ENCODE measurements at places on chromosomes 2 and 18.

GRCh38 chr2:206463685-206464084 is 20.4 kb downstream of the ADAM23 start:
- DNase-seq = no peak

DNA sequence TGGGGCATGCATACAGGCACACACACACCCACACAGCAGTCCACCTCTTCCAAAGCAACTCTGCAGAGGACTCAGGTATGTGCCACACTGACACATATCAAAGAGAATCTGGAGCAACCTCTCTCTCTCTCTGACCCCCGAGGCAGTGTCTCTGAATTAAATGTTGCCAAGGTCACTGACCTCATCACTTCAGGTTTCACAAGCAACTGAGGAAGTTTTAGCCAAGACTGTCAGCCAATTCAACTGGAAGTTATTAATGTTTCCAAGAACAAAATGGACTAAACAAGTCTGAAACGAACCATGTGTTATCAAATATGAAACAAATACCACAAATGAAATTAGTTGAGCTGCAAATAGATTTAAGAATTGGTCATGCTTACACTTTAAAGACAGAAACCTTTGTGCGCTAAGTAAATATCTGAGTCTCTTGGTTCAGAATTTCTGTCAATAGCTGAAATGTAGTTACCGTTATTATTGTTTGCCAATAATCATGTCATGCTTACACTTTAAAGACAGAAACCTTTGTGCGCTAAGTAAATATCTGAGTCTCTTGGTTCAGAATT is 86.1 kb downstream of the SLC25A12 start:
- no peak for DNase-seq

DNA sequence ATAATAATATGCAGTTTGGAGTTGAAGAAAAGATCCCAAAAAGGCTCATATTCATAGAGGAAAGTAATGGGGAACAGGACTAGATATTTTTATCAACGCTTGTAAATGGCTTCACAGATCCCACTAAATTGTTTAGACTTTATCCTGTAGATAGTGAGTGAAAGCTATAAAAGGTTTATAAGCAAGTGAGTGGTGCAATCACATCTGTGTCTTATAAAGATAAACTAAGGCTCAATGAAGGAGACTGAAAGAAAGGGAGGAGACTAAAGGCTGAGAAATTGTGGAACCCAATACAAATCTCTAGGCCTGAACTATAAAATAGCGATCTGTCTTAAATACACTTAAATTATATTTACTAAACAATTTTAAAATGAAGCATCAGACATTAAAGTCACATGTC is 7.7 kb downstream of the SP3 start:
- DNase-seq = no peak

- no peak for DNase-seq
Observed at GRCh38 chr2:196383799-196384198, 212.4 kb upstream of the STK17B start.

DNA sequence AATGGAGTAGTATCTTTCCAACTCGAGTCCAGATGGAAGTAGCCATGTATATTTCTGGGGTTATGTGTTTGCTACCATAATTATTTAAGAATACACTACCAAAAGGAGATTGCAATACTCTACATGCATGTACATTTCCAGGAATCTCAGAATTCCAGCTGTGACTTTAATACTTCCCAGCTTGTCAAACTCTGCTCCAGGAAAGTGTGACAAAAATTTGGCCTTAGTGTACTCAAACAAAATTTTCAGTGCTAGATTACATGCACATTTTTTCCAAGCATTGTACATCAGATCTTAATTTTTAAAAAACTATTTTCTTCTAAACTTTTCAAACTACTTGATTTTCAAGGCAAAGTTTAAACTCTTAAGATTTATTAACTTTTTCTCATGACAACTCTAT is 1791.6 kb downstream of the SUCLG1 start:
- no peak for DNase-seq

- no peak for DNase-seq
Observed at GRCh38 chr2:64548761-64549160, 24.6 kb downstream of the AFTPH start.

DNA sequence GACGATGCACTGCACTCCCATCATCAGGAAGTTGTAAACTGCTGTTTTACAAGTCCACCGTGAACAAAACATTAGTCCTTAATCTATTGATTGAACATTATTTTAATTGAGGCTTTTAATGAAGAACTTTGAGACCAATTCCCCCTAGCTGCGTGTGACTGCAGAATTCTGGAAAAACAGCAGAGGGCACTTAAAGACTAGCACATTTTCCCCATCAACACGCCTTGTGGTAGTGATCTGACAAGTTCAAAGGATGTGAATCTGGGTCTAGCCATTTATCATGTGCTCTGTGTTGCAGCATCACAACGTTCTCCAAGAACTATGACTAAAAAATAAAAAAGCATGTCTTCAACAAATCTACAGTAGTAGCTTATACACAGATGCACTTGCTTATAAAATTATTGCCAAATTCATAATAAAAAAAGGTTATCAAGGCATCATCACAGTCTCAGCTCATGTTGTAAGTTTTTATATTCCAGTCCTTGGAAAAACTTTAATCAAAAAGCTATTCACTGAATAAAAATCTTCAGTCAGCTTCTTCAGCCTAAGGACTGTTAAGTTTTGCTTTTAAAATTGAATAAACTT is 35.8 kb downstream of the SKOR2 start:
- DNase-seq = no peak

GRCh38 chr2:233049194-233049761 is 10.9 kb upstream of the INPP5D start:
- DNase-seq = no peak

- DNase-seq = no peak
Observed at GRCh38 chr2:85016446-85016845, 45.5 kb downstream of the KCMF1 start.

- no peak for DNase-seq
Observed at GRCh38 chr2:75506101-75506697, 54.5 kb downstream of the EVA1A start.

DNA sequence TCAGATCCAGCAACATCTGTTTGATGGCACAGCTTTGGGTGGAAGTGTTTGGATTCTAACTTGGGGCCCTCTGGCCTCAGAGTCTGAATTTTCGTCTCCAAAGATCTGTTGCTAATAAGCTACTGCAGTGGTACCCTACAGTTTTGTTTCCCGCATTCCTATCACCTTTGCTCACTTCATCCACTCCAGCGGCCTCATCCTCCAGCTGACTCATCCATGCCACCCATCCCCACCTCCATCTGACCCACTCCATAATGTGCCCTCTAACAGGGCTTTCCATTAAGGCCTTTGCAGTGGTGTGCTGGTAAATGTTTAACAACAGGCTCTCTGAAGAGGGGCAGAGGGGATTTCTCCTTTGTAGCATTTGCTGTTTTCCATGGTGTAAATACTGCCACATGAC is 225.5 kb downstream of the TGIF1 start:
- DNase-seq = no peak

GRCh38 chr2:108591163-108591562 is 56.9 kb downstream of the LIMS1 start:
- no peak for DNase-seq

GRCh38 chr2:3302751-3303582 is 74.7 kb downstream of the EIPR1 start:
- no peak for DNase-seq

GRCh38 chr2:33160191-33160590 is 213.4 kb downstream of the LTBP1 start:
- DNase-seq = no peak

GRCh38 chr2:18516112-18516511 is 44.3 kb downstream of the RDH14 start:
- no peak for DNase-seq

DNA sequence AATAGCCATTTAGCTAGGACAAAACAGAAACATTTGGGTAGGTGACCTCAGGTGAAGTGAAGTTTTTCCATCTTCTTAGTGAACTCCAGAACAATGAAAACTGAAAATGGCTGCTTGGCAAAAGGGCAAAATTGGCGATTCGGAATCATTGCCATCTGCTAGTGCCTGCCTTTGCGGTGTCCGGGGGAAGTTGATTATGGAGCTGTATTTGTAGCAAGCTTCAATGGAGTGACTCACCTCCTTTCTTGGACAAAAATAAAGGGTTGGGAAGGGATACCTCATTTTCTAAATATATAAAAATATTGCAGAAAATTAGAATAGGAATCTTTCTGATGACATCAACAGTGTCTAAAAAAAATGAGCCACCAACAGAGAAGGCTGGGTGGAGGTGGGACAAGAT is 460.5 kb downstream of the TGIF1 start:
- DNase-seq = no peak

- DNase-seq = no peak
Observed at GRCh38 chr2:110998311-110998710, 122.4 kb upstream of the BCL2L11 start.

GRCh38 chr2:15122915-15123314 is 438.2 kb downstream of the NBAS start:
- no peak for DNase-seq

- DNase-seq = no peak
Observed at GRCh38 chr2:84880645-84881521, at the start of gene TRABD2A. TSS of gene TRABD2A (minus strand) at chr2:84881084. CDS start at chr2:84881039, 45 bp downstream.

GRCh38 chr2:96899413-96899741 is 29.5 kb upstream of the SEMA4C start:
- no peak for DNase-seq

DNA sequence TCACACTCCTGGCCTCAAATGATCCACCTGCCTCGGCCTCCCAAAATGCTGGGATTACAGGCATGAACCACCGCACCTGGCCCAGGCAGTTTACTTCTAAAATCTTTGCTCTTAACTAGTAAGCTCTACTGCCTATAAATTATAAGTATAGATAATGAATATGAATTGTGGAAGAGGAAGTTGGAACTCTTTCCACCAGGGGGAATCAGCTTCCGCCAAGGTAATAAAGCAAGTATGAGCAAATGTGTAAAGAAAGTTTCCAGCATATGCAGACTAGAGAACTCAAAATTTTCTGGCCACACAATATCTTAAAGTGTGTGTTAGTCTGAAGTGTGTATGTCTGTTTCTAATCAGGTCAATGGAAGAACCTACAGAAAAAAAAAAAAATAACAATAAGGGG is 68.1 kb downstream of the RMDN2 start:
- DNase-seq = no peak

- DNase-seq = no peak
Observed at GRCh38 chr18:23893653-23894052, 120.9 kb upstream of the TTC39C start.

GRCh38 chr2:33486544-33486943 is 10.1 kb downstream of the RASGRP3 start:
- no peak for DNase-seq

DNA sequence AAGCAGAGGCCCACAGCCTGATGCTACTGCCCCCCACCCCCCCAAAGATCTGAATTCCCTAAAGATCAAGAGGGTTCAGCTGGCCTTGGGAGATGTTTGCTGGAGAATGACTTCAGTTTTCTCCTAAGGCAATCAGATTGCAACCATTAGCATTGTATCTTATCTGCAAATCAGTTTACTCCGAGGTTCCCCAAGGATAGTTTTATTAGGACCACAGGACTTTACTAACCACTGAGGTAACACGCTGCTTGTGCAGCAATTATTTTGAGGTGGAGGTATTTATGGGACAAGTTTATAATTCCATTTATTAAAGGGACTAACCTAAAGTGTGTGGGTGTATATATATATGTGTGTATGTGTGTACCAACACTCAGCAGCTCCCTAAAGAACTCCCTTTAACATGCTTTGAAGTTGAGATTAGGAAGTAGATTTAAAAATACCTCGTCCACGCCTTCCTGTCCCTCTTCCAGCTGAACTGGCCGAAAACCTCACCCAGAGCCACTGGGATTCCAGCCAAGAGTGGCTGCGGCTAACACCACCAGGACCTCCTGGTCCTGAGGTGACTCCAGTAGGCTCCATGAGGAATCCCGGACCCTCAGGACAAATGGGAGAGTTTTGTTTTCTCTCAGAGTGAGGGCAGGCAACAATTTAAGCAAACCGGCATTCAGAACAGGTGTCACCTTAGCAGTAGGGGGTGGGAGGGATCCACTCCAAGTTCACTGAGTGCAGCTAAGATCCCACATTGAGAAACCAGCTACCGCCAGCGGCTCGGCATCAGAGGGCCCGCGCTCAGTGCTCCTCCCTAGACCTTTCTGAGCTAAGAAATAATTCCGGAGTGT is 3.0 kb upstream of the DLX1 start:
- DNase-seq = no peak

- no peak for DNase-seq
Observed at GRCh38 chr2:99481941-99482340, 7.9 kb downstream of the REV1 start.
